HepG2 (cell line): ENCODE measurements at places on chromosomes 13 and 19. TPM values are rescaled to one million over a fixed set of nuclear protein-coding genes. Genes with fewer than 3 reads are reported as not detected.

DNA sequence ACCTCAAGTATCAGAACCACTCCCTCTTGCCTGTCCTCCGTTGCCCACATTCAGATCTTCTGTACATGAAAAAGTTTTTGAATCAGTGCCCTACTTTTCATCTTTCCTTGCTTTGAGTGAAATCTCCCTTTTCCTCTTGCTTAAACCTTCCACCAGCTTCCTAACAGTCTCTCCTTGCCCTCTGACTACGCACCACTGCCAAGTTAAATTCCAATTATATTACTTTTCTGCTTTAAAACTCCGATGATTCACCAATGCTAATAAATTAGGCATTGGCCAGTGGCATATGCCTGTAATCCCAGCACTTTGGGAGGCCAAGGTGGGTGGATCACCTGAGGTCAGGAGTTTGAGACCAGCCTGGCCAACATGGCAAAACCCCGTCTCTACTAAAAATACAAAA is 30.7 kb upstream of the RFXAP start:
- H3K27ac ChIP-seq = no peak overlapping the region
- H3K36me3 ChIP-seq = no peaks in the 10 kb centered on the region
- no peaks in the 10 kb centered on the region; the same call in 2 of the 3 replicates for H3K27me3 ChIP-seq
- no peak overlapping the region for H3K4me3 ChIP-seq

DNA sequence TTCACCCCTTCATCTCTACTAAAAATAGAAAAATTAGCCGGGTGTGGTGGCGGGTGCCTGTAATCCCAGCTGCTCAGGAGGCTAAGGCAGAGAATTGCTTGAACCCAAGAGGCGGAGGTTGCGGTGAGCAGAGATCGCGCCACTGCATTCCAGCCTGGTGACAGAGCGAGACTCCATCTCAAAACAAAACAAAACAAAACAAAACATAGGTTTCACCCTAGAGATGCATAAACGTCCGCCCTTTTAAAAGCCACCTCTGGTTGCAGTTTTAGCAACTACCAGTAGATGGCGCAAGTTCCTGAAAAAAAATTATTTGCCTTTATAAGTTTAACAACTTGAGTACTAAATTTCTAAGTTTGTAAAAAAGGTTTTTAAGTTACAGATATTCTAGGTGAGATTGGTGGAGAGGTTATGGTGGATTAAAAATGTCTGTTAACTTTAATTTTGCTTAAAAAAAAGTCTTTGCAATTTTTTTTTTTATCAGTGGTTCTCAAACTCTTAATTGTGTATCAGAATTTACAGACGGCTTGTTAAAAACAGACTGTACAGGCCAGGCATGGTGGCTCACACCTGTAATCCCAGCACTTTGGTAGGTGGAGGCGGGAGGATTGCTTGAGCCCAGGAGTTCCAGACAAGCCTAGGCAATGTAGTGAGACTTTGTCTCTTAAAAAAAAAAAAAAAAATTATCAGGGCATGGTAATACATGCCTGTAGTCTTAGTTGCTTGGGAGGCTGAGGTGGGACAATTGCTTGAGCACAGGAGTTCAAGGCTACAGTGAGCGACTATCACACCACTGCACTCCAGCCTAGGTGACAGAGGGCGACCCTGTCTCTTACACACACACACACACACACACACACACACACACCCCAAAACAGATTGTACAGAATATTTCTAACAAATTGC is 42.1 kb downstream of the NAA16 start:
- no peaks in the 10 kb centered on the region for H3K27me3 ChIP-seq
- peaks cover 20% of the 10 kb centered on the region for H3K4me1 ChIP-seq
- peaks cover 23% of the 10 kb centered on the region for H3K36me3 ChIP-seq
- H3K4me3 ChIP-seq = no peak overlapping the region

- H3K36me3 ChIP-seq = no peaks in the 10 kb centered on the region
- H3K4me3 ChIP-seq = no peak overlapping the region
- peaks cover 53% of the 10 kb centered on the region for H3K4me1 ChIP-seq
Observed at GRCh38 chr13:29925457-29926097, 75.2 kb upstream of the UBL3 start.

DNA sequence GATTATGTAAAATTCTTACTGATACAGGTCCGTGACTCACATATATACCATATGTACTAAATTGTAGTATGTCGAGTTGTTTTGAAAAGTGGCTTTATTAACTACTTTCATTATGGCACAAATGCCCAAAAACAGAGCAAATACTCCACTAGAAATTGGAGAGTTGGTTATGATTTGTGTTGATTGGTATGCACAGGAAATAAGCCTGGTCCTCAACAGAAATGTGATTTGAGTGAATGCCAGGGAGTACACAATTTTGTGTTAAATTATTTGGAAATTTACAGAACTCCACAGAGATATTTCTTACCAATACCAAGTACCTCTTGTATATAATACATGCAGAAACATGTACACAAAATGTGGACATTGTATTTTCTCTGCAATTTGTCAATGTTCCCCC is 676.7 kb downstream of the PCDH9 start:
- H3K36me3 ChIP-seq = no peaks in the 10 kb centered on the region
- no peaks in the 10 kb centered on the region for H3K4me1 ChIP-seq
- no peaks in the 10 kb centered on the region for H3K27me3 ChIP-seq

- H3K4me3 ChIP-seq = no peak overlapping the region
- H3K4me1 ChIP-seq = no peaks in the 10 kb centered on the region
- peak; percentile 8 for DNase-seq
- no peak overlapping the region for H3K27ac ChIP-seq
- H3K27me3 ChIP-seq = no peaks in the 10 kb centered on the region
Observed at GRCh38 chr13:47798906-47799305, 202.2 kb downstream of the SUCLA2 start.

- H3K27me3 ChIP-seq = no peaks in the 10 kb centered on the region; the same call in 1 of the 2 replicates
- H3K4me1 ChIP-seq = peaks cover 32% of the 10 kb centered on the region
- no peak overlapping the region for H3K27ac ChIP-seq
- no peak overlapping the region for H3K4me3 ChIP-seq
Observed at GRCh38 chr13:78601874-78602560, 1.3 kb downstream of the POU4F1 start.

GRCh38 chr19:37691881-37692504 is 27.6 kb downstream of the ZNF607 start:
- peak overlapping the region; percentile 71 for H3K4me3 ChIP-seq
- H3K36me3 ChIP-seq = no peaks in the 10 kb centered on the region; the same call in 1 of the 2 replicates
- H3K27ac ChIP-seq = peak overlapping the region; percentile 84

- H3K27me3 ChIP-seq = no peaks in the 10 kb centered on the region
- DNase-seq = no peak
- H3K27ac ChIP-seq = peak overlapping the region; percentile 76
- peaks cover 15% of the 10 kb centered on the region for H3K36me3 ChIP-seq
Observed at GRCh38 chr19:45515807-45516401, 8.6 kb downstream of the VASP start.

- H3K4me1 ChIP-seq = peaks cover 9% of the 10 kb centered on the region; the same call in 1 of the 2 replicates
- DNase-seq = no peak
- no peak overlapping the region for H3K4me3 ChIP-seq
- H3K27me3 ChIP-seq = no peaks in the 10 kb centered on the region
- no peaks in the 10 kb centered on the region for H3K36me3 ChIP-seq
Observed at GRCh38 chr19:46435009-46435408, 6.3 kb upstream of the PNMA8C start.

DNA sequence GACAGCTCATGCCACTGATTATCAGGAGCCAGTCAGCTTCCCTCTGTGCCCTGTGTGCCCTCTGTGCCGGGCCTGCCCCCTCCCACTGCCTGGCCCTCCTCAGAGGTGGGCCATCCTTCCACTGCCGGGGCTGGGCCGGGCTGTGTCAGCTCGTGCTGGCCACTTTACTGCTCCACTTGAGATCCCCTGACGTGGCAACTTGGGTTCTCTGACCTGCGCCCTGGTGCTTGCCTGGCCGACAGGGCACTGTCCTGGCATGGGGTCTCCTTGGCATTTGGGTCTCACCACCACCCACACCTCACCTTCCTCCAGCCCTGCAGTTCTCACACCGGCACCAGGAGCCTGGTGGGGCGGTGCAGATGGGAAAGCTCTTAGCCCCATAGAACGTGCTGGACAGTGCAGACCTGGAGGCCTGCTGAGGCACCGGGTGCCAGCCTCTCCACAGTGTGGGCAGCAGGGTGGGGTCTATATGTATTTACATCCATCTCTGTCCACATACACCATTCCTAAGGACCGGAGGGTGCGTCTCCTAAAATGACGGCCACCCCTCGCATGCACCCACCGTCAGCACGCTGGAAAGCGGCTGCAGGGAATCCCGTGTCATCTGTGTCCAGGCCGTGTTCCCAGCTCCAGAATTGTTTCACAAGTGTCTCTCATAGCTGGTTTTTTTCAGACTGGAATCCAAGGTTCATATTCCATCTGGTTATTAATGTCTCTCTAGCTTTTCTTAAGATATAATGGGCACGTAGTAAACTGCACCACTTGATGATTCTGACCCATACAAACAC is 11.8 kb downstream of the DAZAP1 start:
- no peak overlapping the region for H3K4me3 ChIP-seq
- no peak for DNase-seq
- H3K27me3 ChIP-seq = no peaks in the 10 kb centered on the region
- H3K27ac ChIP-seq = no peak overlapping the region

DNA sequence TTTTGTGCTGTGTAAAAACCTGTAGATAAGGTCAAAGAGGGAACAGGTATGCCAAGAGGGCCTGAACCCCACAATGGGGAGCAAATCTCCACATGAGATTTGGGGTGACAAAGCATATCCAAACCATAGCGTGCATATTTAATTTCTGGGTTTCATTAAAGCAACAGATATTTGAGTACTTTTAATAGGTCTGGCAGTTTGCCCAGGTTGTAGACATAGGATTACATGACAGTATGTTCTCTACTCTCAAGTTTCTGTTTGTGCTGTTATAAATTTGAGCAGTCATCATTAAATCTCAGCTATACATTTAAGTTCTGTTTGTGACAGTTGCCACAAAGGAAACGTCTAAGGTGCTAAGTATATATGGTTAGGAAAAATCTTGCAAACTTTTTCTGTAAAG is 236.4 kb downstream of the ATP8A2 start:
- no peak overlapping the region for H3K4me3 ChIP-seq
- no peak for DNase-seq
- H3K4me1 ChIP-seq = no peaks in the 10 kb centered on the region
- no peak overlapping the region for H3K27ac ChIP-seq
- no peaks in the 10 kb centered on the region for H3K27me3 ChIP-seq

DNA sequence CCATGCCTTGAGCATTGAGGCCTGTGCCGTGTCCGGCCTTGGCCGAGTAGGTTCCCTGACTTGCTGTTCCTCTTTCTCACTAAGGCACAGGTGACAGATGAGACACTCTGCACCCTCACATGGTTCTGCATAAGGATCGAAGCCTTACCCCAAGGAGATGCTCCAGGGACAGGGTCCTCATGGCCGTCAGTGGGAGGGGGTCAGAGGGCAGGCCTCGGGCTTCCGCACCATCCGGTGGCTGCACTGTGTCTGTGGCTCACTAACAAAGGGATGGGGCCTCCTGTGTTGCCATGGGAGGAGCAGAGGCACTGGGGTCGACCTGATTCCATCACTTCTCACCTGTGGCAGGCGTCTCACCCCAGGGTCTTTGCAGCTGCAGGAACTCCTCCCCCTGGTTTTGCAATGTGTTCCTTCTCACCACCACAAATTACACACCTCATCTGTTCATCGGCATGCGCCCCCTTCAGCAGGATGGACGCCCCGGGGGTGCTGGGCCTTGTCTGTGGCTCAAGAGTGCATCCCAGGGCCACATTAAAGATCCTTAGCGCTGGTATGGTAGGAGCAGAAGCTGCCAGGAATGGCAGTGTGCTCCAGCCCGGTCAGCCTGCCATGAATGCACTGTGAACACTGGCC is 113.3 kb upstream of the SOX1 start:
- no peaks in the 10 kb centered on the region for H3K4me1 ChIP-seq
- H3K4me3 ChIP-seq = no peak overlapping the region
- H3K27ac ChIP-seq = no peak overlapping the region
- DNase-seq = no peak

DNA sequence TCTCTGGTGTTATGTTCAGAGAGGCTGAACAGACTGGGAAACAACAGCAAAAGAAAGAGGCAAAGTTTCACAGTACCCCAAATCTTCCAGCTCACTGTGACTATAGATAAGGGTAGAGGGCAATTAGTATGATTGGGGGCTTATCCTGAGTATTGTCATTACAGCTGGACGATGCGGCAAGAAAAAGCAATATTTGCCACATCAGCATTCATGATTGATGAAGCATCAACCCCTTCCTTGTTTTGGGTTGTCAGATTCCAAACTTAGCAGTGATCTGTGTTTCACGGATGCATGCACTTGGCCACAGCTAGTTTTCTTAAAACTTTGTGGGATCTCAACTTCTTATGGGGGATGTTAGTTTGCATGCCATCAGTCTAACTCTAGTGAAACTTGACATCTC is 348.8 kb upstream of the SLITRK5 start:
- no peak for DNase-seq
- no peaks in the 10 kb centered on the region for H3K36me3 ChIP-seq
- H3K4me1 ChIP-seq = no peaks in the 10 kb centered on the region
- H3K27me3 ChIP-seq = no peaks in the 10 kb centered on the region; the same call in 1 of the 2 replicates

- H3K4me1 ChIP-seq = no peaks in the 10 kb centered on the region
- DNase-seq = no peak
- no peak overlapping the region for H3K27ac ChIP-seq
- no peak overlapping the region for H3K4me3 ChIP-seq
- H3K36me3 ChIP-seq = no peaks in the 10 kb centered on the region
- H3K27me3 ChIP-seq = no peaks in the 10 kb centered on the region
Observed at GRCh38 chr13:90683711-90684131, 663.8 kb upstream of the MIR17HG start.

DNA sequence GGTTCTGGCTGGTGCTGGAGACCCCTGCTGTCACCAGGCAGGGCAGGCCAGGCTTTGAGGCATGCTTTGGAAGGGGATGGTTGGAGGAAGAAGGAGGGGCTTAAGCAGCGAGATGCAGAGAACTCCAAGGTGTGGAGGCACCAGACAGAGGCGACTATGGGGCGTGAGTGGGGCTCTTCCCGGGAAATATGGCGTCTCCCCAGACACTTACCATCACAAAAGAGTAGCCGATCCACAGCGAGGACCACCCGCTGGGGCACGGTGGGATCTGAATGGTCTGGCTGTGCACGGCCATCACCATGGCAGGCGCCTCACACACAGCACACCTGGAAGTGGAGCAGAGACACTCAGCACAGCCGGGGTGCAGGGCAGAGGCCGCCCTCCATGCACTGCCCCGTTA is 151.9 kb downstream of the COL4A1 start:
- no peaks in the 10 kb centered on the region for H3K36me3 ChIP-seq
- H3K27ac ChIP-seq = no peak overlapping the region
- DNase-seq = no peak
- H3K4me3 ChIP-seq = no peak overlapping the region
- H3K27me3 ChIP-seq = peaks cover 19% of the 10 kb centered on the region; the same call in 2 of the 3 replicates

GRCh38 chr19:32313569-32314265 is 31.7 kb upstream of the ZNF507 start:
- H3K36me3 ChIP-seq = no peaks in the 10 kb centered on the region
- peaks cover 4% of the 10 kb centered on the region; the same call in 1 of the 2 replicates for H3K4me1 ChIP-seq
- no peak overlapping the region for H3K27ac ChIP-seq

DNA sequence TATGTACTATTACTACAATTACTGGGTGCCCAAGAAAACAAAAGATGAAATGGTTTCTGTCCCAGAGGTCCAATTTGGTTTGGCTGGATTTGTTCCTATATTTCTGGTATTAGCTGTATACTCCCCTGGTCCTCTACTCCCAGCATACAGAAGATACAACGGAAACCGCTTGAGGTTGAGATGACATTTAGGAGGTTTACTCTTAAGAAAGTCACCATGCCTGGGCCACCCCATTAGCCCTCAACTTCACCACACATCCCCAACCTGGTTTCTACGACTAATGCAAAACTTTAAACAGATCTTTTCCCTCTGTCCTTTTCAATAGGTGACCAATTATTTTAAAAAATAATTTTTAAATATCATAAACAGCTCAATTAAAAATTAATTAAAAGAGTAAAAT is 46.0 kb upstream of the EEF1AKMT1 start:
- no peak overlapping the region for H3K4me3 ChIP-seq
- DNase-seq = no peak
- H3K4me1 ChIP-seq = no peaks in the 10 kb centered on the region
- no peaks in the 10 kb centered on the region for H3K27me3 ChIP-seq
- H3K27ac ChIP-seq = no peak overlapping the region

ERICH6B gene
- polyA plus RNA-seq = not detected in 2 replicates

PGLYRP2 gene
- 0.04 and 0.35 TPM in 2 replicates for polyA plus RNA-seq

IGFL1 gene
- polyA plus RNA-seq = not detected in 2 replicates

RASA3 gene
- polyA plus RNA-seq = 0.05 and 0.07 TPM in 2 replicates
